ENCODE measurements at places on chromosomes 6 and 20.
A peak's percentile ranks its signal among the peaks of the same experiment; 100 is the strongest.

GRCh38 chr6:20227350-20227749, 15.1 kb upstream of the MBOAT1 start:
- no peak for DNase-seq

GRCh38 chr6:109458774-109459531, 3.4 kb upstream of the MICAL1 start:
- DNase-seq: no peak

- peak; percentile 22 for DNase-seq
Observed at GRCh38 chr6:41278699-41279405, 7.6 kb downstream of the TREM1 start.

- DNase-seq: no peak
Observed at GRCh38 chr6:158584236-158584651, 24.4 kb downstream of the TMEM181 start.

DNA sequence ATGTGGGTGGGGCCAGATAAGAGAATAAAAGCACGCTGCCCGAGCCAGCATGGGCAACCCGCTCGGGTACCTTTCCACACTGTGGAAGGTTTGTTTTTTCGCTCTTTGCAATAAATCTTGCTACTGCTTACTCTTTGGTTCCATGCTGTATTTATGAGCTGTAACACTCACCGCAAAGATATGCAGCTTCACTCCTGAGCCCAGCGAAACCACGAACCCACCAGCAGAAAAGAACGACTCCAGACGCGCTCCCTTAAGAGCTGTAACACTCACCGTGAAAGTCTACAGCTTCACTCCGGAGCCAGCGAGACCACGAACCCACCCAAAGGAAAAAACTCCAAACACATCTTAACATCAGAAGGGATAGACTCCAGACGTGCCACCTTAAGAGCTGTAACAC, 76.7 kb downstream of the TFAP2A start:
- no peak for DNase-seq

GRCh38 chr6:165829376-165829775, 166.3 kb upstream of the PDE10A start:
- no peak for DNase-seq

DNA sequence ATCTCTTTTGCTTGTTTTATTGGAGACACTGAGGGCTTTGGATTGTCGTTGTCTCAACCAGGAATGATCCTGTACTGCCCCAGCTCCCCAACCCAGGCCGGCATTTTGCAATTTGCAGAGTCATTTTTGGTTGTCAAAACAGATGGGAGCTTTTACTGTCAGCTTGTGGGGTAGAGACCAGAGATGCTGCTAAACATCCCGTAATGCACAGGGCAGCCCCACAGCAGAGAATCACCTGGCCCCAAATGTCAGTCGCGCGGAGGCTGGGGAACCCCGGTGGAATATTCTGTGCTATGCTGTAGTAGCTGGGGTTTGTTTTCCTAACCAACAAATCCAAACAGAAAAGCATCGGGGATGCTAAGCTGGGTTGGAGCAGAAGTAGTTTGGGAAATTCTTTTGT, 99.7 kb downstream of the TSHZ2 start:
- DNase-seq: no peak

DNA sequence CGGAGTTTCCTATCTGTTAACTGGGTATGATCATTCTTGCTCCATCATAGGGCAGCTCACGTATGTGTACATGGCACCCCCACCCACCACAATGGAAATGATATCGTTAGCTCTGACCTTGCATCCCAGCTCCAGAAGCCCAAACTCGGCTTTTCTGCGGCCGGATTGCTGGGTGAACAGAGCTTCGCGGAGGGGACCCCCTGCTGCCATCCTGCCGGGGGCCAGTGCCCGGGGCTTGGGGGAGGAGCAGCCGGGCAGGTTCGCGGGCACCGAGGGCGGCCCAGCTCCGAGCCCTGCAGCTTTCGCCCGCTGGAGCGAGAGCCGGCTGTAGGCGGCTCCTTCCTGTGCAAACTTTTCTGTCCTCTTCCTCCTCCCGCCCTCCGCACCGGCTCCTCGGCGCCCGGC, 24.9 kb upstream of the FUCA2 start:
- DNase-seq: no peak

- DNase-seq: no peak
Observed at GRCh38 chr20:5078399-5078958, 41.3 kb downstream of the PCNA start.

DNA sequence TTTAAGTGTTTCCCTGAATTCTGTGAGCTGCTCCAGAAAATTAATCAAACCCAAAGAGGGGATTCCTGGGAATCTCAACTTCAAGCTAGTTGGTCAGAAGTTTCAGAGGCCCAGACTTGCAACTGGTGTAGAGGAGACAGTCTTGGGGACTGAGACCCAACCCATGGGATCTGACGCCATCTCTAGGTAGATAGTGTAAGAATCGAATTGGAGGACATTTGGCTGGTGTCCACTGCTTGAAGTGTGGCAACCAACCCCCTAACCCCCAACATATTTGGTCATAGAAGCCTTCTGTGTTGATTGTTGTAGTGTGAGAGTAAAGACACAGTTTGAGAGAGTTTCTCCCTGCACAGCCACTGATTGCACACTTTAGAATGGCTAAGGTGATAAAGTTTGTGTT, 103.5 kb upstream of the CARMIL1 start:
- DNase-seq: no peak

DNA sequence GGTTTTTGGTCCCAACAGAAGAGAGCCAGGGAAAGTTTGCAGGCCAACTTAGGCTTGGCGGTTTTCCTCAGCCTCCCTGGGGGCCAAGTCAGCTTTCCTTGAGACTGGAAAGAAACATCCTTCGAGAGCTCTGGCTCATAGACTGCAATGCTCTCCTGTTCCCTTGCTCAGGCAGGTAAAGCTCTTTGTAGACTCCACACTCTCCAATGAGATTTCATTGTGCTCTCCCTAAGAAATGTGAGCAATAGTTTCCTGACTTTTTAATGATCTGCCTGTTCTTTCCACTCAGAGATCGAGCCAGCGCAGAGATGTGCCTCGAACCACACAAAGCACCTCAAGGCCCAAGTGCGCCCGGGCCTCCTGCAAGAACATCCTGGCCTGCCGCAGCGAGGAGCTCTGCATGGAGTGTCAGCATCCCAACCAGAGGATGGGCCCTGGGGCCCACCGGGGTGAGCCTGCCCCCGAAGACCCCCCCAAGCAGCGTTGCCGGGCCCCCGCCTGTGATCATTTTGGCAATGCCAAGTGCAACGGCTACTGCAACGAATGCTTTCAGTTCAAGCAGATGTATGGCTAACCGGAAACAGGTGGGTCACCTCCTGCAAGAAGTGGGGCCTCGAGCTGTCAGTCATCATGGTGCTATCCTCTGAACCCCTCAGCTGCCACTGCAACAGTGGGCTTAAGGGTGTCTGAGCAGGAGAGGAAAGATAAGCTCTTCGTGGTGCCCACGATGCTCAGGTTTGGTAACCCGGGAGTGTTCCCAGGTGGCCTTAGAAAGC, 13.9 kb downstream of the TNFAIP3 start:
- DNase-seq: no peak

GRCh38 chr20:9581509-9581908, 67.1 kb downstream of the LAMP5 start:
- DNase-seq: no peak

- DNase-seq: no peak
Observed at GRCh38 chr6:131399433-131399832, 173.6 kb upstream of the ARG1 start.

- no peak for DNase-seq
Observed at GRCh38 chr6:12335717-12336116, 45.6 kb downstream of the EDN1 start.

GRCh38 chr6:130322673-130323268, 43.0 kb upstream of the TMEM200A start:
- peak; percentile 8 for DNase-seq

GRCh38 chr20:32968478-32969241, 35.6 kb downstream of the SUN5 start:
- DNase-seq: no peak

Measured in Panc1 (cell line).